Stomach (tissue), 19 donors: ENCODE measurements at places on chromosomes 6 and 20.
A peak's percentile ranks its signal among the peaks of the same experiment; 100 is the strongest.

- DNase-seq = no peak
Measured at GRCh38 chr6:170108890-170109587, 181.8 kb downstream of the DLL1 start.

GRCh38 chr20:38812182-38812581, 6.7 kb downstream of the PPP1R16B start:
- DNase-seq = peak; percentile 18

DNA sequence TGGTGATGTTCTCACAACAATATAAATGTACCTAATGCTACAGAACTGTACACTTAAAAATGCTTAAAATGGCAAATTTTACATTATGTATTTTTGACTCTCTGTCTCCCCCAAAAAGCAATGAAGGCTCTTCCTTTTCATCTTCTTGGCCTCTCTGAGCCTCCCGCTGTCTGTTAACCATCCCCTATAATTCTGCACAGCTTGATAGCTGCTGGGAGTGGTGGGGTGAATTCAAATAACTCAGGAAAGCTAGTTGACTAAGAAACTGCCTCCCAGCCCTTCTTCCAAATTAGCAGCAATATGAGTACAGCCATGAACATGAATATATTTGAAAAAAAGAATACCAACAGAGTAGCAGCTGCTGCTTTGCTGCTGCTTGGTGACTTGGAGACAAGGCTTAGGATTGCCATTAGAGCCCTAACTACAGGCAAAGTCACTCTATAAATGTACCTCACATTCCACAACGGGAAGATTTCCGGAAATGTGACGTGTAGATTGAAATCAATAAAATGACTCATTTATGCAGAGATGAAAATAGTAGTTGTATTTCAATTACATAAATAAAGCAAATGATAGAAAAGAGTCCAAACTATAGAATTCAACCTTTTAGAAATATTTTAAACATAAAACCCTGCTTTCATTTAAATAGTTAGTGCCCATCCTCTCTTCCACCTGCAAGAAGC, 200.1 kb upstream of the HEY2 start:
- no peak for DNase-seq

GRCh38 chr6:152595499-152595898, 41.7 kb downstream of the SYNE1 start:
- no peak for DNase-seq

- DNase-seq = peak; percentile 97
Measured at GRCh38 chr20:33731693-33732165, at the start of gene ZNF341. TSS of gene ZNF341 (plus strand) at chr20:33731996. CDS start at chr20:33732022, 26 bp downstream.

GRCh38 chr6:75142721-75143120, 63.1 kb downstream of the COL12A1 start:
- DNase-seq = no peak

- no peak for DNase-seq
Measured at GRCh38 chr20:48180618-48181017, 395.3 kb upstream of the SULF2 start.
